ENCODE measurements at places on chromosomes 1 and 21.

DNA sequence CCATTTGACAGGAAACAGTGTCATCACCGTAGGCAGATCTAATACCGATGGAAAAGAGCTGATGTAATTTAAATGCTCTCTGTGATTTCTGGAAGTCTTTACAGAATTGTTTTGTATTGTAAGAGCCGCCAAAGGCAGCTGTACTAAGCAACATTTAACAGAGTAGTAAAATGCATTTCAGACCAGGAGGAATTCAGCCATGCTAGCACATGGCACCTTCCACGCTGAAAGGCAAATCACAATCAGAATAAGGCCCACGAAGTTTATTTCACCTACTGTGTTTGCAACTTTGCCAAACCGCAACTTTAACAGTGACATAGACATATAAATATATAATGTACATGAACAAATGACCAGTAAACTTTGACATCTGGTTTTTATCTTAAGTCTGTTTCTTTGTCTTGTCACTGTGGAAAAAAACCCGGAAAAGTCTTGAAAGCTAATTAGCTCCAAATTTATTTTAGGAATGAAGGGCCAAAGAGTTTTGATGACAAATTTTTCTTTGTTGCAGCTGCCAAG, 26.1 kb upstream of the DISC1 start:
- no peak for DNase-seq

DNA sequence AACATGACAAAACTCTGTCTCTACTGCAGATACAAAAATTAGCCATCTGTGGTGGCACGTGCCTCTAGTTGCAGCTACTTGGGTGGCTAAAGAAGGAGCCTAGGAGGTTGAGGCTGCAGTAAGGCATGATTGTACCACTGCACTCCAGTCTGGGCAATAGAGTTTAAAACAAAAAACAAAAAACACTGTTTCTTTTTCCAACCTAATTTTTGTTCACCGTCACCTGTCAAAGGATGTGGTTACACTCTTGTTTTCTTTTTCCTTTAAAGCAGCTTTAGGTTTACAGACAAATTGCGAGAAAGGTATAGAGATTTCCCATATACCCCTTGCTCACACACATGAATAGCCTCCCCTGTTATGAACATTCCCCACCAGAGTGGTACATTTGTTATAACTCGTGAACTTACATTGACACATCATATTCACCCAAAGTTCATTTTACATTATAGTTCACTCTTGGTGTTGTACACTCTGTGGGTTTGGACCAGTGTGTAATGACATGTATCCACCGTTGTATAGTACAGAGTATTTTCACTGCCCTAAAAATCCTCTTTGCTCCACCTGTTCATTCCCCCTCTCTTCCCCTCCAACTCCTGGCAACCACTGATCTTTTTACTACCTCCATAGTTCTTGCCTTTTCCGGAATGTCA, 26.2 kb downstream of the SMG7 start:
- DNase-seq: no peak

DNA sequence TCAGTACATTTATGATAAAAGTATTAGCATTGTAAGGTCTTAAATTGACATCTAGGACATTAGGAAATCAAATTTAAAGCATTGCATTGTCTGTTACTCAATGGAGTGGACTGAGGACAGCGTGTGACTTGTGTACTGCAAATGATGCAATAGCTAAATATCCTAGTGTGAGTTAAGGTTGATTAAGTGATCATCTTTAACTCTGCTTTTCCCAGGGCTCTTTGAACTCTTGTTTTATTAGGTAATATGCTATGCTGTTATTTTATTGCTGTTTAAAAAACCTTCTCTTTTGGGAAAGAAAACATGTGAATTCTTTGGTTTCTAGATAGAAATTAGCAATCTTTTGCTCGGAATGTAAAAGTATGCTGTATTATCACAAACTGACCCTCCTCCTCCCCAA, 38.6 kb downstream of the NFIA start:
- DNase-seq: no peak

- no peak for DNase-seq
These were observed 4.9 kb downstream of the ARHGEF19 start for GRCh38 chr1:16207318-16208269.

- no peak for DNase-seq
These were observed 489.3 kb downstream of the MATN1 start for GRCh38 chr1:30234091-30234490.

- no peak for DNase-seq
These were observed 61.2 kb upstream of the TRABD2B start for GRCh38 chr1:48058135-48059025.

- DNase-seq: no peak
These were observed 80.3 kb downstream of the SDCCAG8 start for GRCh38 chr1:243336163-243336562.

- DNase-seq: no peak
These were observed 27.0 kb upstream of the REG4 start for GRCh38 chr1:119838236-119838635.

- DNase-seq: no peak
These were observed 206.1 kb downstream of the BACH1 start for GRCh38 chr21:29504751-29505321.

Data from anterior cingulate cortex (tissue), 58 donors.